Stimulated activated CD8-positive, alpha-beta memory T cell treated with anti-CD3 and anti-CD28 coated beads, Interleukin-7, amount 100 ng/mL, for 1 hour (primary cell): ENCODE measurements at places on chromosomes 11 and 22.

- DNase-seq: no peak
These were observed 205.9 kb downstream of the HIPK3 start for GRCh38 chr11:33463059-33463458.

DNA sequence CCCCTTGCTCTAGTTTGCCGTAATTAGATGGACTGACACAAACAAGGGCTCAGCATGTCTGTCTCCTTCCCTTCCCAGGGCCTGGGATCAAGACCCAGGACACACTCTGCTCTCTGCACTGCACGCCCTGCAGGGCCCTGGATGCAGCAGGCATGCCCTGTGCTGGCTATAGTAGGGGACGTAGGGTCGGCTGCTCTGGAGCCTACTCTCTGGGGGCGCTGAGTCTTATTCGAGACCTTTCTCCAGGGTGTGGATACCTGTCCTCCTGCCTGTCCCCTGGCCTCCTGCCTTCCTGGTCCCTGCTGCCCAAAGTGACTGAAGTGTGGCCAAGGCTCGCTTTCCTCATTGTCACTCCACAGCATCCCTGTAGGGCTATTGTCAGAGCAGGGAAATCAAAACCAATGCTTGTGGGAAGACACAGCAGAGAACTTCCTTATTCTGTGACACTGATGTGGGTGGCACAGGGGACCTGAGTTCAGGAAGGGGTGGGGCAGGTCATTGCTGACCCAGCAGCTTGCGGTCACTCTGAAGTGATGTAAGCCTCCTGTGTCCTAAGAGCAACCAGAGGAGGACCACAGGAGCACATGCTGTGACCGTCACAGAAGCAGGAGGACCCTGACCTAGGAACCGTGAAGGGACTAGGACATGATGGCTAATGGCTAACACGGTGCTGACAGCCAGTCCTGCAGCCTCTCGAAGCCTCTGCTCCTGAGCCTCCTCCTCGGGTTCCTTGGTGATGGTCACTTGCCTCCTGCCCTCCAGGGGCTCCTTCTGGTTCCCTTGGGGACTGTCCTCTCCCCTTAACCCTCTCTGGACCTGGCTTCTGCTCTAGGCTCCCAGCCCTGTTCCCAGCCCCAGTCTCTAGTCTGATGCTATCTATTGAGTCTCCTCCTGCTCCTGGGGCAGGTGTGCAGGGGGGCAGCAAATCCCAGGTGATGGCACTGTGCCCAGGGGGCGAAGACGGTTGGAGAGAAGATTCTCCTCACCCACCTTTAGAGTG, 10.3 kb downstream of the APOBEC3A start:
- DNase-seq: no peak

GRCh38 chr11:65551572-65552387, 6.4 kb downstream of the LTBP3 start:
- no peak for DNase-seq

GRCh38 chr11:70772950-70773349, 374.6 kb downstream of the CTTN start:
- DNase-seq: no peak
